ENCODE measurements at places on chromosomes 5 and 9.

GRCh38 chr9:69093471-69094103 is 58.0 kb downstream of the FXN start:
- no peak for DNase-seq

GRCh38 chr5:96896806-96897205 is 20.5 kb downstream of the ERAP2 start:
- no peak for DNase-seq

- DNase-seq, result no peak
Observed at GRCh38 chr9:27292659-27293405, 4.1 kb downstream of the EQTN start.

DNA sequence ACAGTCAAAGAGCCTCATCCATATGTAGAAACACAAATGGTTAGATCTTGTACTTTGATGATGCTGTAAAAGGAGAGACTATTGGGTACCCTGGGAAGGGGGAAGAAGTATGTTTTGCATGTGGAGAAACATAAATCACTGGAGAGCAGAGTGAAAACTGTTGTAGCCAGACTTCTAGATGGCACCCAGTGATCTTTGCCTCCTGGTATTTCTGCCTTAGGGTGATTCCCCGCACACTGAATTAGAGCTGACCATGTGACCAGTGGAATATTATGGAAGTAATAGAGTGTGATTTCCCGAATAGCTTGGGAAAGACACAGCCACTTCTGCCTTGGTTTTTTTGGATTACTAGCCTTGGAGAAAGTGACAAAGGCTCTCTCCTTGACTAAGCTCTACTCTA is 174.3 kb downstream of the LPAR1 start:
- no peak for DNase-seq

GRCh38 chr5:88756953-88757352 is 126.0 kb downstream of the MEF2C start:
- no peak for DNase-seq

GRCh38 chr5:93076096-93076495 is 504.9 kb downstream of the NR2F1-AS1 start:
- no peak for DNase-seq

- peak; percentile 34 for DNase-seq
Observed at GRCh38 chr9:84969084-84969483, 299.6 kb downstream of the NTRK2 start.

GRCh38 chr5:88740604-88741185 is 142.3 kb downstream of the MEF2C start:
- no peak for DNase-seq

DNA sequence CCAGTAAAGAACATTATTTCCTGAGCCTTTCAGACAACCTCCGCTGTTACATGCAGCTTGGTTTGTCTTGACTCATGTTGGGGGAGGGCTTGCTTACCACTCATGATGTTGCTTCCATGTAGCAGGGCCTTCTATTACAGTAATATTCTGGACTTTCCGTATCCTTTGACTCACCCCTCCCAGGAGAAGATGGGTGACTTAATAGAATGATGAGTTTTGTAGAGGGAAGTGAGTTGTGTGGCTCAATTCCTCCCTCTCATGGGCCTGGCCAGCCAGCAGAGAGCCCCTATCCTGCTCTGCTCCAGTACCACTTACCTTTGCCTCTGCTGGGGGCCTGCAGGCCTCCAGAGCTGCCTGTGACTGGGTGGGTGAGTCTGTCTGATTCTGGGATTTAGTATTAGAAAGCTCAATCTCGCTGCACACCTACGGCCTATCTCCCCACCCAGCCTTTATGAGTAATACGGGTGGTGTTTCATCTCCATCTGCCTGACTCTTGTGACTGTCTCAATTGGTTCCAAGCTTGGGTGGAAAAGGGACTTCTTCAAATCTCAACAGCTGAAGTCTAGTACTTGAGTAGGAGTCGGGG is 52.6 kb upstream of the KLF9 start:
- DNase-seq, result no peak

DNA sequence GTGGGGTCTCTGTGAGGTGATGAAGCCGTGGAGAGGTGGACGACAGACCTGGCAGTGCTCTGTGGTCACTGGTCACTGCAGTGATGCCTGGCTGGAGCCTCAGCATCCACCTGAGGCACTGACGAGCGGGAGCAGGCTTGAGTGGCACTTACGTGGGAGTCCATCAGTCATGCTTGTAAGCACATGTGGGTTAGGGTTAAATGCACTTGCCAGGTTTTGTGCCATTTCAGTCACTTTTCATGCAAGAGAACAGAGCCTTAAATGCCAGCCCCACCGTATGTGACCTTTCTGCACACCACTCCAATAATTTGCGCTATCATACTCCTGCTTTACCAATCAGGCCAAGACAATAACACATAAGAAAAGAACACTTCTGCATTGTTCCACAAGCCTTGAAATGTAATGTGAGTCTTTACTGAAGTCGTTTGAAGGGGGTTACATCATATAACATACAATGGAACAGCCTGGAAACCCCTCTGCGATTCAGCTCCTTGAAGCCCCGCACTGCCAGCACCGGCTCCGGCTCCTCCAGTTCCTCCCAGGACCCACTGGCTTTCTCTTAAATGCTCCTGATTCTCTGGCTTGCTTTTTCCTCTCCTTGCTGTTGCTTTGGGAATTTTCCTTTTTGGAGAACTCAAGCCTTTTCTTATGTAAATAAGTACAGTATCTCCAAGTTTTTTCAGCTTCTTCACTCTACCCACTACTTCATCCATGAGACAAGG is 59.4 kb upstream of the CTXN3 start:
- DNase-seq, result no peak

GRCh38 chr5:35622974-35623373 is 5.3 kb downstream of the SPEF2 start:
- no peak for DNase-seq

GRCh38 chr5:31193591-31194467 is at the start of gene CDH6:
TSS of gene CDH6 (plus strand) at chr5:31193686. CDS start at chr5:31267474, 73,788 bp downstream.
- DNase-seq, result no peak

- no peak for DNase-seq
Observed at GRCh38 chr9:135728436-135729110, 26.6 kb downstream of the KCNT1 start.

- no peak for DNase-seq
Observed at GRCh38 chr9:101480386-101480785, 44.8 kb upstream of the ALDOB start.

- DNase-seq, result no peak
Observed at GRCh38 chr9:134606951-134607731, 34.5 kb upstream of the COL5A1 start.

GRCh38 chr5:74950836-74951515 is 84.8 kb upstream of the FAM169A start:
- no peak for DNase-seq

DNA sequence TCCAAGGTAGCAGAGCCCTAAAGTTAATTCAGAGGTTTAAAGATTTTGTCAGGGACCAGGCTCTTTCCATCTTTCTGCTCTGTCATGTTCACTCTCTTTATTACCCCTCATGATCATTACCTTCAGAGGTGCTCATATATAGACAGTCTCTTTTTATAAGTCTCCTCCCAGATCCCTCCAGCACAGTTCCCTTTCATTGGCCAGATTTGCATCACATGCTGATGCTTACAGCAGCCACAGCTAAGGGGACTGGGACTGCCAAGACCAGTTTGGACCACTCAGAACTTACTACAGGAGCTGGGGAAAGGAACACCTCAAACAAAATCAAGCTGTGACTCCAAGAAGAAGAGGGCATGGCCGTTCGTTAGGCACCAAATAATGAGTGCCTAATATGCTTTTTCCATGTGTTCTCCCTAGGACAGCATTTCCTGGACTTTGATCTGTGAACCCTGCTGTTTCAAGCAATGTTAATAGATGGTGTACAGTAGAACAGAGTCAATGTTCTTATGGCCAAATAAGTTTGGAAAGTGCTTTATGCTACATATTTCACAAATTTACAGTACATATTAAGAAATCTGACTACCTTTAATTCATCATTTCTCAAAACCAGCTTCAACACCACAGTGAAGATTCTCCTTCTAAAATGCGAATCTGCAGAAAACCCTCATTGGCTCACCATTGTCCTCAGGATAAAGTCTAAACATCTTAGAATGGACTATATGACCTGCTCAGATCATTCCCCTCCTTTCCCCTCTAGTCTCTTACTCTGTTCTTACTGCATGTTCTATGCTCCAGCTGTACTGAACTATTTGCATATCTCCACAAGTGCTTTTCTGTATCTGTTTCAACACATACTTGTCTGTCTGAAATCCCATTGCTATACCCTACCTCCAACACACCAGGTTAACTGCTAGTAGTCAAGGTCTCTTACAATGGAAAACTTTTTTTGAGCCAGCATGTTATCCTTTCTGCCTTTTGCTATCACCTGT is 3.4 kb downstream of the C5orf58 start:
- no peak for DNase-seq

GRCh38 chr5:10704949-10705621 is 55.9 kb downstream of the DAP start:
- no peak for DNase-seq

DNA sequence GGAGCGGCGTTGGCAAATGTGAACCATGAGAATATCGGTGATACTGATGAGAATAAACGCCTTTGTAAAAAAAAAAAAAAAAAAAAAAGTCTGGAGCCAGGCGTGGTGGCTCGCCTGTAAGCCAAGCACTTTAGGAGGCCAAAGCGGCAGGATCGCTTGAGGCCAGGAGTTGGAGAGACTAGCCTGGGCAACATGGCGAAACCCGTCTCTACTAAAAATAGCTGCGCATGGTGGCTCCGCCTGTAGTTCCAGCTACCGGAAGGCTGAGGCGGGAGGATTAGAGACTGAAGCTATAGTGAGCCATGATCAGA is 425 bp upstream of the NFX1 start:
- no peak for DNase-seq
